ENCODE measurements at places on chromosomes 2 and 18. TPM values are rescaled to one million over a fixed set of nuclear protein-coding genes. Genes with fewer than 3 reads are reported as not detected.

DNA sequence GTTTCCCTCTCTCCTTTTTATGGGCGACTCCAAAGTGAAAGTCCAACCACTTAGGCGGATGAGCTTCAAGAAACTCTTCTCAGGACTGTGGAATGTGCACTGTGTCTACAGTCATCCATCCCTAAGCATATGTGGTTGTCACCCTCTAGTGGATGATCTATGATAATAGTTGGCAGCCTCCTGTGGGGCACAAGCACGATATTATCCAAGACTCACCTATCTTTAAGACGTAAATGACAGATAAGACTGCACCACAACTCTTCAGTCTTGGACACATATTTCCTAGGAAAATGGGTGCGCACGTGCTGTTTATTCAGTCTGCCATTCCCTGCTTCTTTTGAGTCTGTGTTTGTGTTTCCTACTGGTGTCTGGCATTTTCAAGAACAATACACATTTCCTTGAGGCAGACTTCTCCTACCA is 145.5 kb upstream of the CTAGE1 start:
- DNase-seq, result no peak
- peak overlapping the region; percentile 98 for H3K27ac ChIP-seq
- H3K27me3 ChIP-seq, result no peaks in the 10 kb centered on the region
- H3K4me3 ChIP-seq, result peak overlapping the region; percentile 69
- H3K4me1 ChIP-seq, result peaks cover 24% of the 10 kb centered on the region

GRCh38 chr2:85652056-85652455 is 15.9 kb downstream of the SFTPB start:
- peaks cover 77% of the 10 kb centered on the region for H3K36me3 ChIP-seq
- H3K27me3 ChIP-seq, result no peaks in the 10 kb centered on the region
- H3K4me3 ChIP-seq, result no peak overlapping the region
- H3K27ac ChIP-seq, result no peak overlapping the region
- peaks cover 20% of the 10 kb centered on the region for H3K4me1 ChIP-seq

DNA sequence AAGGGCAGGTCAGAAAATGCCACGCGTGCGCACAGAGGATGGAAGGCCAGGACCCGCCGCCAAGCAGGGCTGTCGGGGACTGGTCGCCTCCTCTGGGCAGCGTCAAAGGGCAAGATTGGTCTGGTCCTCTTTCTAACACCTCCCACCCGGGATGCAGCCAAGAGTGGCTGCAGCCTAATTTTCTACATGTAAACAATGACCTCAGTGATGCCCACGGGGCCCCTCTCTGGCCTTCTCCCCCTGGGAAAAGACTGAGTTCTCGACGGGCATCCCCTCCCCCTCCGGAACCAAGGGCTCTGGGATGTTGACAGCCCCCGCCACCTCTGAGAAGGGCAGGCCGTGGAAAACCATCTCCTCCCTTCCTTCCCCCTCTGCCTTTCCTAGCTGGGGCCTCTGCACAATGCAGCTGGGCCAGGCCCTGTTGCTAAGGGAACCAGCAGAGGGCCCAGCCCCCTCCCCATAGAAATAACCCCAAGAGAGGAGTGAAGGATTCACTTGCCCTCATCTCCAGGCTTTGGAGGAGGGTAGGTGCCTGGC is 80.0 kb upstream of the ZNF532 start:
- H3K27ac ChIP-seq, result peak overlapping the region; percentile 57
- H3K4me3 ChIP-seq, result no peak overlapping the region

GRCh38 chr2:237725661-237726060 is 72.9 kb upstream of the RBM44 start:
- H3K36me3 ChIP-seq, result peaks cover 7% of the 10 kb centered on the region
- peak overlapping the region; percentile 63 for H3K27ac ChIP-seq
- peaks cover 99% of the 10 kb centered on the region for H3K4me1 ChIP-seq
- no peak for DNase-seq
- no peak overlapping the region for H3K4me3 ChIP-seq
- H3K27me3 ChIP-seq, result no peaks in the 10 kb centered on the region

GRCh38 chr2:120257522-120257921 is 4.9 kb downstream of the RALB start:
- no peak for DNase-seq
- no peak overlapping the region for H3K4me3 ChIP-seq
- no peaks in the 10 kb centered on the region for H3K36me3 ChIP-seq
- no peaks in the 10 kb centered on the region for H3K27me3 ChIP-seq
- no peak overlapping the region for H3K27ac ChIP-seq
- H3K4me1 ChIP-seq, result peaks cover 87% of the 10 kb centered on the region

- no peak for DNase-seq
- no peak overlapping the region for H3K27ac ChIP-seq
- H3K4me3 ChIP-seq, result no peak overlapping the region
- H3K27me3 ChIP-seq, result peaks cover 25% of the 10 kb centered on the region
Measured at GRCh38 chr2:69010437-69011194, 2.4 kb upstream of the ANTXR1 start.

GRCh38 chr18:13570216-13570615 is 156.1 kb downstream of the FAM210A start:
- no peak overlapping the region for H3K4me3 ChIP-seq
- peaks cover 26% of the 10 kb centered on the region for H3K4me1 ChIP-seq
- no peak overlapping the region for H3K27ac ChIP-seq
- no peaks in the 10 kb centered on the region for H3K27me3 ChIP-seq
- DNase-seq, result no peak

DNA sequence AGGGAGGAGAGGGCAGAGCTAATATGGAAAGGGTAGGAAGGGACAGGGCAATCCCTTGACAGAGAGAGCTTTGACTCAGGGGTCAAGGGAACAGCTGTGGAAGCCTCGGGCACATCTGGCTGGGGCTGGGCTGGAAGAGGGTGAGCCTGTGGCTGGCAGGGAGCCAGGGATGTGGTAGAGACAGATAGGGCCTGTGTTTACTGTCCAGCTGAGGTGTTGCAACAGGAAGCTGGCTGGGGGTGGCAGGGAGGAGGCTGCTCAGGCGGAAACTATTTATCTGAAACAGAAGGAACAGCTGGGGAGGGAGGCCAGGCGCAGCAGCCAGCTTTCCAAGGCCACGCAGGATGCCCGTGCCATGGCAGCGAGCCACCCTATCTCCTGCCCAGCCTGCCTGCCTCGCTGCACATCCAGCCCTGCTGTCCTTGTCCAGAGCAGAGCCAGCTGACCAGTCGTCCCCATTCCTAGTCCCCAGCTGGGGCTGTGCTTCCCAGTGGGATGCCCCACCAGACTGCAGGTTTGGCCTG is 264.7 kb downstream of the CYP26B1 start:
- no peaks in the 10 kb centered on the region for H3K36me3 ChIP-seq
- peak; percentile 84 for DNase-seq
- H3K4me3 ChIP-seq, result no peak overlapping the region

GRCh38 chr2:141931797-141932196 is 199.0 kb downstream of the LRP1B start:
- H3K27me3 ChIP-seq, result no peaks in the 10 kb centered on the region
- no peak overlapping the region for H3K4me3 ChIP-seq
- H3K27ac ChIP-seq, result no peak overlapping the region
- no peak for DNase-seq
- H3K36me3 ChIP-seq, result no peaks in the 10 kb centered on the region

GRCh38 chr2:174570318-174570958 is 27.2 kb downstream of the WIPF1 start:
- peaks cover 14% of the 10 kb centered on the region for H3K4me1 ChIP-seq
- H3K27me3 ChIP-seq, result no peaks in the 10 kb centered on the region
- DNase-seq, result no peak
- H3K27ac ChIP-seq, result no peak overlapping the region

- DNase-seq, result no peak
- H3K27me3 ChIP-seq, result no peaks in the 10 kb centered on the region
- no peaks in the 10 kb centered on the region for H3K36me3 ChIP-seq
- H3K27ac ChIP-seq, result no peak overlapping the region
- H3K4me1 ChIP-seq, result peaks cover under 1% of the 10 kb centered on the region
Measured at GRCh38 chr2:30888852-30889409, 81.7 kb upstream of the CAPN13 start.

DNA sequence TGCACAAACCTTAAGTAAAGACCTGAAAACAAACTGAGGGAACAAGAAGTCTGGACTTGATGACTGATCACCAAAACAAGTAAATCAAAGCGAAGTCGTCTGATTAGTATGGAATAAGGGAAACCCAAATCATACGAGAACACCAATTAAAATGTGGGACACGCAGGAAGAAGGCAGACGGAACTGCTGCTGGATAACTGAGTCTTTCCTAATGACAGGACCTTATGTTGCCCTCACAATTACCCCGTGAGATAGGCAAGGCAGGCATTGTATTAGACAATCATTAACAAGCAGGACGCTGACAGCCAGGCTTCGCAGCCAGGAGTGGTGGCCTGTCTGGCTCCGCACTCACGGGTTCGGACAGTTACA is 614 bp upstream of the COQ10B start:
- H3K4me3 ChIP-seq, result peak overlapping the region; percentile 90
- DNase-seq, result no peak
- H3K27ac ChIP-seq, result peak overlapping the region; percentile 99
- no peaks in the 10 kb centered on the region for H3K36me3 ChIP-seq
- peaks cover 37% of the 10 kb centered on the region for H3K4me1 ChIP-seq

- H3K4me1 ChIP-seq, result peaks cover 58% of the 10 kb centered on the region
- no peak overlapping the region for H3K27ac ChIP-seq
- no peaks in the 10 kb centered on the region for H3K27me3 ChIP-seq
- no peak overlapping the region for H3K4me3 ChIP-seq
Measured at GRCh38 chr2:86750240-86750839, 30.2 kb downstream of the RMND5A start.

DNA sequence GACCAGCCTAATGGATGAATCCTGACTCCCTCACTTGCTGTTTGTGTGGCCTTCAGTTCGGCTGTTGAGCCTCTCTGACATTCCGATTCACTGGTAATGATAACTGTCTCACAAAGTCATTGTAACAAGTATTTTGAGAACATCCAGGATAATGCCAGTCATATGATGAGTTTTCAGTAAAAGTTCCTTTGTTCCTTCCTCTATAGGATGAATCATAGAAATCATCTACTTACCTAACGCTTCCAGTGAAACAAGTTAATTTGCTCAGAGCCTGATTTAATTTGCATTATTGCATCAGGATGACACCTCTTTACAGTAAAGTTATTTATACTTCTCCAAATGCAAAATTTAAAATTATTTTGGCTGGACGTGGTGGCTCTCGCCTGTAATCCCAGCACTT is 32.0 kb downstream of the RAB31 start:
- no peak for DNase-seq
- H3K4me1 ChIP-seq, result peaks cover 18% of the 10 kb centered on the region
- H3K27ac ChIP-seq, result no peak overlapping the region
- H3K27me3 ChIP-seq, result no peaks in the 10 kb centered on the region
- no peak overlapping the region for H3K4me3 ChIP-seq
- no peaks in the 10 kb centered on the region for H3K36me3 ChIP-seq

GRCh38 chr2:138948070-138948539 is 167.9 kb upstream of the NXPH2 start:
- H3K4me3 ChIP-seq, result no peak overlapping the region
- no peaks in the 10 kb centered on the region for H3K4me1 ChIP-seq
- no peak for DNase-seq
- no peaks in the 10 kb centered on the region for H3K27me3 ChIP-seq

- H3K4me3 ChIP-seq, result no peak overlapping the region
- H3K36me3 ChIP-seq, result no peaks in the 10 kb centered on the region
- H3K27me3 ChIP-seq, result no peaks in the 10 kb centered on the region
- no peaks in the 10 kb centered on the region for H3K4me1 ChIP-seq
Measured at GRCh38 chr2:104102615-104103014, 751.3 kb upstream of the POU3F3 start.

DNA sequence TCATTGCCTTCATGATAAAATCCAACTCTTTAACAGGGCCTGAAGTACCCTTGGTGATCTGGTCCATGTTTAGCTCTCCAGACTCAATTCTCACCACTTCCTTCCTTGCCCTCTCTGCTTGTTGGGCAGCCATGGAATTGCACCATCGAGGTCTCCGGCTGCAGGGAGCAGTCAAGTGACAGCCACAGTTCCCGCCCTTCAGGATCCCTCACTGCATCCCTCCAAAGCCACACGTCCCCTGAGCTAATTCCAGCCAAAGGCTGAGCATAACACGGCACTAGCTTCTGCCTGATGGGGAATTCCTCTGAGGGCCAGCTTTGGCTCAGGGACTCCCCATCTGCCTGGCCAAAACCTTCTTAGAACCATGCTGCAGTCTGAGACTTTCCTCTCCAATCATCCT is 47.4 kb upstream of the SLC1A4 start:
- H3K27ac ChIP-seq, result no peak overlapping the region
- H3K4me1 ChIP-seq, result peaks cover 5% of the 10 kb centered on the region
- no peak for DNase-seq
- peaks cover 7% of the 10 kb centered on the region for H3K27me3 ChIP-seq
- H3K36me3 ChIP-seq, result no peaks in the 10 kb centered on the region
- no peak overlapping the region for H3K4me3 ChIP-seq

DNA sequence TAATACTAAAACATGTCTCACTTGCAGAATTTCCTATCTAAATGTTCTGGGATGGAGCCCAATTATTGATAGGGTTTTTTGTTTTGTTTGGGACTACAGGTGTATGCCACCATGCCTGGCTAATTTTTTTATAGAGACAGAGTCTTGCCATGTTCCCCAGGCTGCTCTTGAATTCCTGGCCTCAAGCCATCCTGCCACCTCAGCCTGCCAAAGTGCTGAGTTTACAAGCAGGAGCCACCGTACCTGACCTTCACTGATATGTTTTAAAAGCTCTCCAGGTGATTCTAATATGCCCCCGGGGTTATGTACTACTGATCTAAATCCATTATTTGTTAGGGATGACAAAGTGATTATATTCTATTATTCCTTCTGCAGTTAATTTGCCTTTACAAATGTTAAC is 2.2 kb downstream of the ELAC1 start:
- H3K27ac ChIP-seq, result peak overlapping the region; percentile 99
- H3K4me1 ChIP-seq, result peaks cover 43% of the 10 kb centered on the region
- no peaks in the 10 kb centered on the region for H3K27me3 ChIP-seq
- peaks cover 8% of the 10 kb centered on the region for H3K36me3 ChIP-seq

- H3K4me1 ChIP-seq, result peaks cover 15% of the 10 kb centered on the region
- H3K27me3 ChIP-seq, result no peaks in the 10 kb centered on the region
- H3K27ac ChIP-seq, result no peak overlapping the region
- H3K4me3 ChIP-seq, result no peak overlapping the region
Measured at GRCh38 chr2:240603081-240603835, 16.7 kb downstream of the CAPN10 start.

- no peaks in the 10 kb centered on the region for H3K36me3 ChIP-seq
- H3K27ac ChIP-seq, result no peak overlapping the region
- peaks cover 34% of the 10 kb centered on the region for H3K27me3 ChIP-seq
- DNase-seq, result no peak
- H3K4me3 ChIP-seq, result no peak overlapping the region
- H3K4me1 ChIP-seq, result no peaks in the 10 kb centered on the region
Measured at GRCh38 chr2:177124371-177124770, 88.2 kb upstream of the HNRNPA3 start.

- H3K27ac ChIP-seq, result no peak overlapping the region
- no peaks in the 10 kb centered on the region for H3K4me1 ChIP-seq
- no peak overlapping the region for H3K4me3 ChIP-seq
- H3K36me3 ChIP-seq, result no peaks in the 10 kb centered on the region
Measured at GRCh38 chr18:64287926-64288325, 139.0 kb upstream of the LINC00305 start.

- peaks cover 3% of the 10 kb centered on the region for H3K27me3 ChIP-seq
- peaks cover 5% of the 10 kb centered on the region for H3K36me3 ChIP-seq
- no peak overlapping the region for H3K27ac ChIP-seq
- H3K4me1 ChIP-seq, result no peaks in the 10 kb centered on the region
- peak; percentile 10 for DNase-seq
Measured at GRCh38 chr2:95374029-95374428, 28.5 kb upstream of the FAHD2A start.

Gene CHRNG
- total RNA-seq, result not detected

Gene UPP2
- not detected for total RNA-seq

Gene NGEF
- 0.16 TPM for total RNA-seq

Gene HOXD9
- total RNA-seq, result 0.16 TPM

Gene POTEC
- total RNA-seq, result not detected

Gene ABCG5
- total RNA-seq, result not detected

Gene IL1RN
- total RNA-seq, result 0.33 TPM

Gene ALK
- 0.14 TPM for total RNA-seq

Gene REL
- total RNA-seq, result 5.0 TPM

All from left ventricle myocardium inferior (tissue), 1 donor.